A549 treated with DMSO at 1 μM for 4 hours (cell line): ENCODE measurements at places on chromosomes 11 and 22. TPM values are rescaled to one million over a fixed set of nuclear protein-coding genes. Genes with fewer than 3 reads are reported as not detected.

Gene TSPAN18
- total RNA-seq: 1.8 to 3.0 TPM (median 2.6 TPM) in 5 replicates

Gene LRP4
- 8.2 to 8.8 TPM (median 8.3 TPM) in 5 replicates for total RNA-seq

Gene PATE2
- total RNA-seq: not detected in 5 replicates

Gene CDHR5
- total RNA-seq: 0.02 to 0.05 TPM in 2 of 5 replicates, not detected in the others

Gene PLAAT2
- 0.18 to 0.28 TPM (median 0.24 TPM) in 3 of 5 replicates, not detected in the others for total RNA-seq

Gene MAPK8IP2
- total RNA-seq: 2.4 to 4.3 TPM (median 3.7 TPM) in 5 replicates

Gene P4HA3
- total RNA-seq: 31.8 to 51.3 TPM (median 39.9 TPM) in 5 replicates

Gene SYT9
- total RNA-seq: 0.13 to 0.25 TPM (median 0.17 TPM) in 5 replicates
